Activated CD4-positive, alpha-beta T cell treated with anti-CD3 and anti-CD28 coated beads for 36 hours (primary cell): ENCODE measurements at places on chromosomes 4 and X. TPM values are rescaled to one million over a fixed set of nuclear protein-coding genes. Genes with fewer than 3 reads are reported as not detected.

SPANXD gene
- not detected for total RNA-seq

- no peaks in the 10 kb centered on the region for H3K27me3 ChIP-seq
- H3K4me3 ChIP-seq = no peak overlapping the region
- H3K4me1 ChIP-seq = peaks cover 25% of the 10 kb centered on the region
- peak; percentile 9 for DNase-seq
- peaks cover 6% of the 10 kb centered on the region for H3K36me3 ChIP-seq
These were observed 15.8 kb upstream of the CLTRN start for GRCh38 chrX:15680401-15680800.

TMEM156 gene
- 14.3 TPM for total RNA-seq

DNA sequence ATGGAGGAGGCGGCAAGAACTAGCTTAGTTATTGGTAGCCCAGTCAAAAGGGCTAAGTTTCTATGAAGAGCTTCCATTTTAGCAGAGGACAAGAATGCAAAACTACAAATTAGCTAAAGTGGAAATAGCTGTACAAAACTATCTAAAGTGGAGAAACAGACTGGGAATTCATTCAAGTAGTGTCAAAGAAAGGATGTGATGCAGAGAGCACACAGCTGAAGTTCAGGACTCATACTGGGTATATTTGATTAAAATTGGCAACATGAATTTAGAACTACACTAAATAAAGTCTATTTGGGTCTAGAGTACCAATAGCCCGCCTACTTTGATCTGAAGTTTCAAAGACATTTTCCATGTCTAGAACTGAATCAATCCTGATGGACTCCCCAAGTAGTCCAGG is 33.1 kb upstream of the GNRHR start:
- H3K4me3 ChIP-seq = no peak overlapping the region
- H3K4me1 ChIP-seq = no peaks in the 10 kb centered on the region
- H3K27me3 ChIP-seq = no peaks in the 10 kb centered on the region
- H3K36me3 ChIP-seq = peaks cover 3% of the 10 kb centered on the region

PCDH10 gene
- total RNA-seq = not detected

SPANXA2 gene
- not detected for total RNA-seq

DNA sequence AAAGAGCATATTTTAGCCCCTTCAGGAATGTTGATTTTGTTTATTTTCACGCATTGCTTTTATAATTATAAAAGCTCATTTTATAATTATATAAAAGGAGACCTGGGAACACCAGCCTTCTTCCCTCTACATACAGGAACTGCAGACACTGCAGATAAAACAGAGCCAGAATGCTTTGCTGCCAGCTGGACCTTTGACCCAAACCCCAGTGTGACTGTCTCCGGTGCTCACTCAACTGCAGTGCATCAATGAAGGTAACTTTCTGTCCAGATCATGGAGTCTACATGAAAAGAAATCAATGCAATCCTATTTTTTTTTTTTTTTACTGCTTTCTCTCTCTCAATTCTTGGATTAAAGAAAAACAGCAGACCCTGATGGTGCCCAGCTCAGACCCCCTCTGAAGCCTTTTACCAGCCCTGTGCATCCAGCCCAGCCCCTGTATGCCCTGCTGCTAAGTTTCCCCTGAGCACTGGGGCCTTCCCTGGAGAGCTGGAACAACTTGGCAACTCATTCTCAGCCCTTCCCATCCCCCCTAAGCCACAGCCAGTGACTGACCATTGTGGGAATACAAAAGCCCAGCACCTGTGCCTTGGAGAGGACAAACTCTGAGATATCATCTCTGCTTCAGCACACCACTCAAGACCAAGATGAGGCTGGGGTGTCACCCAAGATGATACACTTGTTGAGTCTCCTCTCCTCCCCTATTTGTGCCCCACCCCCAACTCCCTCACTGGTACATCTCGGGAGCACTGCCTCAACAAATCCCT is 182.1 kb downstream of the EVC2 start:
- no peak for DNase-seq
- no peaks in the 10 kb centered on the region for H3K27me3 ChIP-seq
- no peak overlapping the region for H3K4me3 ChIP-seq

TMEM150C gene
- total RNA-seq = not detected

- H3K4me3 ChIP-seq = no peak overlapping the region
- peaks cover 16% of the 10 kb centered on the region for H3K36me3 ChIP-seq
- no peak for DNase-seq
- H3K27ac ChIP-seq = no peak overlapping the region
- H3K27me3 ChIP-seq = no peaks in the 10 kb centered on the region
- peaks cover 5% of the 10 kb centered on the region for H3K4me1 ChIP-seq
These were observed 26.3 kb downstream of the PDHA1 start for GRCh38 chrX:19370061-19370460.

GRCh38 chr4:5125321-5125720 is 74.0 kb downstream of the STK32B start:
- H3K36me3 ChIP-seq = no peaks in the 10 kb centered on the region
- no peaks in the 10 kb centered on the region for H3K4me1 ChIP-seq
- no peak for DNase-seq
- H3K27ac ChIP-seq = no peak overlapping the region

ASB5 gene
- total RNA-seq = not detected

PCYT1B gene
- 0.44 TPM for total RNA-seq

DNA sequence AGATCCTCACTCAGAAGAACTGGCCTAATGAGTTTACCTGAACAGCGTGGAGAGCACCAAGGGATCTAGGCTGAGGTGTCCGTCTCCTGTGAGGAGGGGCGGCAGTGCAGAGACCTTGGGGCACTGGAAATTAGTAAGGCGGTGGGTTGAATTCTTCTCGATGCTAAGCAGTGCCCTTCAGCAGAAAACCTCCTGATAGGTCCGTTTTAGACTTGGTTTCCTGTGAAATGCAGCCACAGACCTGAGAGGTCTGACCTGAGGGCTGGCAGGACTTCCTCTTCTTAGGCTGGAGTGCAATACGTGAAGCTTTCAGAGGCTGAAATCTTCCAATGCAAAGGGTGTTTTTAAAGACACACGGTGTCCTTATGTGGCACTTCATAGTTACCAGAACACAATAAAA is at the start of gene CLNK:
TSS of gene CLNK (minus strand) at position 138 of the 400 bp plus-strand sequence. CDS start 16,899 bp downstream, outside the sequence.
- peak within 1 kb of the TSS; percentile 1 for H3K27ac ChIP-seq
- no peak for DNase-seq
- H3K36me3 ChIP-seq = no peaks in the 10 kb centered on the region
- peaks cover 3% of the 10 kb centered on the region for H3K4me1 ChIP-seq

GRCh38 chrX:136417806-136418205 is 69.9 kb upstream of the BRS3 start:
- no peak overlapping the region for H3K4me3 ChIP-seq
- H3K27ac ChIP-seq = no peak overlapping the region
- no peaks in the 10 kb centered on the region for H3K4me1 ChIP-seq
- no peaks in the 10 kb centered on the region for H3K27me3 ChIP-seq
- H3K36me3 ChIP-seq = no peaks in the 10 kb centered on the region

AREG gene
- total RNA-seq = 0.57 TPM

DNA sequence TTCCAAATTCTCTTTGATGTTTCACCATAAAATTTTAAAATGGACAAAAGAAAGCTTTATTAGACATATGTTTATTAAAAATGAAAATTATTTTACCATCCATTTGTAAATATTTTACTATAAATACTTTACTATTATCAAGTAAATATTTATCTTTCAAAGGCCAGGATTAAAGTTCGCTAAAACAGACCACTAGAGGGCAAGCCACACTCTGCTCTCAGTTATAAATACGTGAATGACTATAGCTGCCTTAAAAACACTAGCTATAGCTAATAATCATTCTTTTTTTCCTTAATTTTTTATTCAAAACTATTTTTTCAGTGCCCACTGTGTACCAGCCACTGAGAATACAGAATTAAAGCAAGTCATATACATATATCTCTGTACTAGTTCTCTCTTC is 38.6 kb downstream of the UNC5C start:
- no peak for DNase-seq
- no peaks in the 10 kb centered on the region for H3K36me3 ChIP-seq
- H3K4me1 ChIP-seq = peaks cover 6% of the 10 kb centered on the region
- no peak overlapping the region for H3K4me3 ChIP-seq

DNA sequence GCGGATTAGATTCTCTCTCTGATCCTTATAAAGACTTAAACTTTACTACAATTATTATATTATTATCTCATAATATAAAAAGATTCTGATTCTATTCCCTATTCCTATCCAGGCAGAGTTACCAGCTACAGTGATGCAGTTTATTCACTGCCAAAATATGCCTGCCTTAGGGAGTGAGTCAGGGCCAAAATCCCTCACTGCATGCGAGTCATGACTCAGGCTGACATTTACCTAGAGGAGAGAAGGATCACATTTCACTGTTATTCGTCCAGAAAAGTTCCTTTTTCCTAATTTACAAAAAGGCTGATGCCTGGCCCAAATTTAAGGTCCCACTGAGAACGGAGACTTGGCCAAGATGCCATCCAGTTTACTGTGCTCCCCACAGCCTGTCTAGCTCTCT is 168.5 kb upstream of the LDB2 start:
- DNase-seq = no peak
- peaks cover 4% of the 10 kb centered on the region for H3K27me3 ChIP-seq
- H3K4me1 ChIP-seq = no peaks in the 10 kb centered on the region
- no peaks in the 10 kb centered on the region for H3K36me3 ChIP-seq
- H3K4me3 ChIP-seq = no peak overlapping the region
- no peak overlapping the region for H3K27ac ChIP-seq

DNA sequence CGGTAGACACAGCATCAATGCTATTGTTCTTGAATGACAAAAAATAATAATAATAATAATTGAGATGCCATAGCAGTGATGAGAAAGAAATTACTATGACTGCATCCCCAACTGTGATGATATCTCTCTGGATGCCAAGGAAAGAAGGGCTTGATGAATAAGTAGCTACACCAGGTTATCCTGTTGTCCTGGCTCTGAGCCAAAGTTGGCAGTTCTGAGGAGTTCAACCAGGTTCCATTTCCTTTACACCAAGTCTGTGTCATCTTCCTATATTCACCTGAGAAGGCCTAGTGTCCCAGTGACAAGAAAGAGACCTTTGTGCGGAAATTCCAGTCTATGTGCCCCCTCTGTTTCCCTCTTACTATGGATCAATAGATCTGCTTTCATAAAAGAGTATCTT is 3.4 kb upstream of the MAML3 start:
- H3K4me1 ChIP-seq = peaks cover 31% of the 10 kb centered on the region
- no peak overlapping the region for H3K27ac ChIP-seq

RFC1 gene
- total RNA-seq = 216 TPM

DNA sequence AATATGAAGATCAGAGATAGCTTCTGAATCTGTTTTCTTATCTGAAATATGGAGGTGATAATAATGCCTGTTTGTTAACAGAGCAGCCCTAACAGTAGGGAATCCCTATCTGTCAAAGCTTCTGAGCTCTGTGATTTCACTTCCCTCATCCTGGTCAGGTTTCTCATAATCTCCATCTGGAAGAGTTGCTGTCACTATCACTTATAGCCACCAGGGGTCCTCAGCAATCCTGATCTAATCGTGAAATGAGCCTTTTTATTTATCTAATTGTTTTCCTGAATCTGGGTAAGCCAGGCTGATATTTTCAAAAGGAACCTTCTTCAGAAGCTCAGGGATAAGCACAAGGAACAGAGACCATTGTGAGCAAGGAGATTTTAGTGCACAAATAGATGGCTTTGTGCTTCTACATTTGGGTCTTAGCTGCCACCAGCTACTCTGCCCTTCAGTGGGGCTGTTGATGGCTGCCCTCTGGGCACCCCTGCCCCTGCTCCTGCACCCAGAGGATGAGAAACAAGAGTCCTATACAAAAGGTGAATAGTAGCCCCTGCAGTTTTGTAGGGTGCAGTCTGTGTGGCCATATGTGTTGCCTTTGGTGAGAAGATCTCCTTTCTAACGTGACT is 196.4 kb upstream of the RADX start:
- no peaks in the 10 kb centered on the region for H3K36me3 ChIP-seq
- peak; percentile 9 for DNase-seq
- H3K27ac ChIP-seq = no peak overlapping the region
- H3K4me1 ChIP-seq = no peaks in the 10 kb centered on the region
- H3K4me3 ChIP-seq = no peak overlapping the region

SLC25A43 gene
- 4.8 TPM for total RNA-seq
